ENCODE measurements at places on chromosomes 16 and 17.

DNA sequence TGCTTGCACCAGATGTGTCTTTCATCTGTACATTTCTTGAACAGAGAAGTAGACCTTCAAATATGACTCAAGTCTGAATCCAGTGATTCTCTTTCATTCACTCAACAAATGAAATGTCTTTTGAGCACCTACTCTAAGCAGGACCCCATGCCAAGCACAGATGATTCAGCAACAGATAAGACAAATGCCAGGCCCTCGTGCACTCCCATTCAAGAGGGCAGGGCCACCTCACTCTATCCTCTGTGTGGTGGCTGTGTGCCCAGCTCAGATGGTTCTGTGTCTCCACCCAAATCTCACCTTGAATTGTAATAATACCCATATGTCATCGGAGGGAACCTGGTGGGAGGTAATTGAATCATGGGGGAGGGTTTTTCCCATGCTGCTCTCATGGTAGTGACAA is 74.1 kb upstream of the NKD1 start:
- no peak for DNase-seq

- DNase-seq, result no peak
Measured at GRCh38 chr17:43701318-43701743, 39.6 kb upstream of the MEOX1 start.

GRCh38 chr17:41602524-41602923 is 10.0 kb downstream of the KRT16 start:
- DNase-seq, result no peak

GRCh38 chr16:75092777-75093176 is 23.8 kb downstream of the LDHD start:
- no peak for DNase-seq

- DNase-seq, result peak; percentile 8
Measured at GRCh38 chr17:1043601-1044251, 46.8 kb downstream of the TIMM22 start.

GRCh38 chr16:80619824-80620223 is 79.0 kb downstream of the DYNLRB2 start:
- no peak for DNase-seq
